Fibroblast of skin of right biceps (primary cell): ENCODE measurements at places on chromosomes 3 and 15.

GRCh38 chr3:197549261-197549885 lies 6.4 kb downstream of the BDH1 start:
- DNase-seq, result no peak

DNA sequence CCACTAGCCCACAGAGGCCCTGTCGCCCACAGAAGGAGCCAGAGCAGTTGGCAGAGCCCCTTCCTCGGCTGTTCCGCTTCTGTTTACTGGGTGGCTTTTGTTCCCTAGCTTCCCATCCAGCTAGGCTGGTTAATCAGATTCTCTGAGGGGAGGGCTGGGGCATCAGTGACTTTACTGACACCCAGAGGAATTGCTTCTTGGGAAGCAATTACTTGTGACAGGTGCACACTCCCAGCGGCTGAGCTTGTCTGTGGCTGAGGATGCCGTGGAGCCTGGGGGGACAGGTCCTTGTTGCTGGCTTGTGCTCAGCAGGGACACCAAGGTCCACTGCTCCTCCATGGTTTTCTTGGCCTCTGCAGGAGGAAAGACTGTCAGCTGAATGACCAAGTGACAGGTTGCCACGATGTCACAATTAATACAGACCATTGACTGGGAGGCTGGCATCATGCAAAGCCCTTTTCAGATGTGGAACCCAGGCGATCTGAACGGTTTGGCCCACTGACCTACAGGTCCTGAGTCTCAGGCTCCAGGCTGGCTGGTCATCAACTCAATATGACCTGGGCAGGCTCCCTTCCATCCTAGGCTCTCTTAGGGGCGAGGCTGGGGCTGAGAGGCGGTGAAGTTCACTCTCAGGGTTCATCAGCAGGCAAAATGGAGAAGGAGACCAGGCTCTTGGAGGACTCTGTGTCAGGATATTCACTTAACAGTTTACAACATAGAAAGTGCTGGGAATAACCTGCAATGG lies 31.8 kb upstream of the SFMBT1 start:
- DNase-seq, result no peak

DNA sequence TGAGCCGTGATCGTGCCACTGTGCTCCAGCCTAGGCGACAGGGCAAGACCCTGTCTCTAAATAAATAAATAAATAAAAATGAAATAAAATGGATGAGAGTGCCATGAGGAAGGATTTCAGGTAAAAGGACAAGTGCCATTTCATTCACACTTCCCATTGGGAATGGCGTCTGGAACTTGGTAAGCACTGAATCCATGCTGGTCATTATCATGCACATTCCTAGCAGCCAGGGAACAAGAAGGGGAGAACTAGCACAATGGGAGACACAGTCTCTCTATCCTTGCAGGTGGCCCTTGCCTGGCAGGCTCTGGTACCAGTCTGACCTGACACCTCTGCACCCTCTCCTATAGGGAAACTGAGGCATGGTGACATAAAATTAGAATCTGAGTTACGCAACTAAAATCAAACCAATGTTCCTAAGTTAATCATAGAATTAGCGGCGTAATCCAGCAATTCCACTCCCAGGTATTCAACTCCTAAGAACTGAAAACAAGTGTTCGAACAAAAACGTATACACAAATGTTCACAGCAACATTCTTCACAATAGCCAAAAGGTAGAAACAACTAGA lies 70.8 kb upstream of the MFGE8 start:
- DNase-seq, result no peak

- no peak for DNase-seq
Observed at GRCh38 chr3:71187715-71188114, 395.8 kb downstream of the FOXP1 start.

GRCh38 chr3:152097770-152098169 lies 171.0 kb upstream of the MBNL1 start:
- DNase-seq, result peak; percentile 16

GRCh38 chr15:69290346-69291164 lies 8.2 kb upstream of the PAQR5 start:
- DNase-seq, result no peak

DNA sequence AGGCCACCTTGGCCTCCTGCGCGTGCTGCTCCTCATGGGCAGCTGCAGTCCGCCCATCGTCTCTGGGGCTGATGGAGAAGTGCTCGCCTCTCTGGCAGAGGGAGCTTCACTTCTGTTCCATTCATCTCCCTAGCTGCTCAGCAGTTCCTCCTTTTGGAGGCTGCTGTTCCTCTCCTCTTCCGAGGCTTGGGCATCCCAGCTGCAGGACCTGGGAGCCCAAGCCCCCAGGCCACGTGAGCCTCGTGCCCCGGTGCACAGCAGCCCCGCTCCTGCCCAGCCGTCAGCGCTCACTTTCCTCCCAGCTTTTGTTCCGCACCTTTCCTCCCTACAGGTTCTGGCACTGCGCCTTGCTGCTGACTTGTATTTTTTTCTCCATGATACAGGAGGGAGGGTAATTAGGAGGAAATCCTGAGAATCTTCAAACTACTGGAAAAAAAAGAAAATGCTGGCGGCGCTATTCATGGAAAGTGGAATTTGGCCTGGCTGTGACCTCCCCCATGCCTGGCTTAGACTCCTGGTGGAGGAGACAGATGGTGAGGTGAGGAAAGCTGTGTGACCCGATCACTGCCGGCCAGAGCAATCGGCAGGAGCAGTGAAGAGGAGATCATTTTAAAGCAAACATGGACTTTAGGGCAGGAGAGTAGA lies 210.1 kb downstream of the CHST2 start:
- peak; percentile 27 for DNase-seq

DNA sequence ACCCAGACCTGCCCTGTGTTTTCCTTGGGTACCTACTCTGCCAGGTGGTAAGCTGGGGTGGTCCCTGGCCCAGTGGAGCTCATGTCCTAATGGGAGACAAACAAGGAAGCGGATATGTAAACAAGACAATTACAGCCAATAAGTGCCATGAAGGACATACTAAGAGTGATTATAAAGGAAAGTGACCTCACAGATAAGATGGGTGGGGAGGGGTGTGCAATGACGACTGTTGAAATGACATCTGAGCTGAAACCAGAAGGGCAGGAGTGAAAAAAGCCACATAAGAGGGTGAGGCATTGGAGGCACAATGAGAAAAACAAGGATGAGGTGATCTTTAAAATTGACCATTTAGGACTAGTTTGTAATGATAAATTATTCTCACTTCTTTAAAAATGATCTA lies 336.2 kb upstream of the IL12A start:
- no peak for DNase-seq

GRCh38 chr15:93321881-93322282 lies 232.9 kb upstream of the RGMA start:
- DNase-seq, result peak; percentile 72

GRCh38 chr3:142051351-142051750 lies 98.0 kb downstream of the TFDP2 start:
- no peak for DNase-seq

GRCh38 chr3:120931593-120931992 lies 23.6 kb downstream of the STXBP5L start:
- no peak for DNase-seq

- DNase-seq, result no peak
Observed at GRCh38 chr3:46086986-46087385, 59.7 kb upstream of the XCR1 start.

DNA sequence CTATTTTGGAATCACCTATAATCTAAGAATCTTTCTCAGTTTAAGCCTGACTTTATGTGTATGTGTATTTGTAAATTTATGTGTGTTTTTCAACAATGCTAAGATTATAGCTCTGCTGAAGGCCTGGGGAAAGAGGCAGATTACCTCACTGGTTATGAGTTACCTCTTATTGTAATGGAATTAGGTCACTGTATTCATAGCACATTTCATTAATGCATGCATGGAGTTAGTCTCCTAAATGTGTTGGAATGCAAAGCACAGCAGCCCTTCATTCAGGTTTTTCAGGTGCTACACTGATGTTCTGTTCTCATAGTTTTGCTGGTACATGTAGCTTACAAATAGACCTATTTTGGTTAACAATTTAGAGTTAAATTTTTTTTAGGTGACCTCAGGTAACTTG lies 9.5 kb downstream of the GPR87 start:
- DNase-seq, result no peak

GRCh38 chr3:47291158-47291753 lies 8.5 kb downstream of the KLHL18 start:
- DNase-seq, result no peak

- DNase-seq, result peak; percentile 88
Observed at GRCh38 chr15:25717457-25718168, 145.5 kb downstream of the ATP10A start.

GRCh38 chr3:10816019-10816862 lies at the start of gene SLC6A11:
SLC6A11 (plus strand) TSS chr3:10816228; CDS start chr3:10816266, 38 bp downstream.
- no peak for DNase-seq

- no peak for DNase-seq
Observed at GRCh38 chr3:27990837-27991236, 250.6 kb upstream of the CMC1 start.

GRCh38 chr3:120093911-120094775 lies at the start of gene GSK3B:
GSK3B (minus strand) TSS chr3:120094447; CDS start chr3:120093434, 1,013 bp downstream.
- no peak for DNase-seq
